ENCODE measurements at places on chromosomes 3 and 15.

DNA sequence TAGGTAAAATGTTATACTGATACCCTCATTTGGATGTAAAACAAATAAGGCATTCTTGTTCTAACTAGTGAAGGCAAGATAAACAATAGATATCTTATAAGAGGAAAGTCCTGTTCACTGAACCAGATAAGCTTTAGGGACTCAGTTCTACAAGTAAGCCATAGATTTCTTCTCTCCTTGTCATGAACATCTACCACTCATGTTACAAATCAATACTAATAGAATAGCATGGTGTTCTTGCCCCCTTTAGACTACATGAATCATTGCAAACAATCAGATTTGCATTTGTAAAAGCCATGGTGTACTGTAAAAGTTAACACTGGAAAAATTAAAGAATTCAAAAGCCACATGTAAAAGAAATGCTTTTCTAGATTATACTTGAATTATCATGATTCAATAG lies 500.1 kb downstream of the NLGN1 start:
- H3K4me3 ChIP-seq = no peak overlapping the region
- H3K4me1 ChIP-seq = no peaks in the 10 kb centered on the region
- DNase-seq = no peak
- no peaks in the 10 kb centered on the region for H3K36me3 ChIP-seq
- no peaks in the 10 kb centered on the region for H3K27me3 ChIP-seq
- H3K27ac ChIP-seq = no peak overlapping the region

DNA sequence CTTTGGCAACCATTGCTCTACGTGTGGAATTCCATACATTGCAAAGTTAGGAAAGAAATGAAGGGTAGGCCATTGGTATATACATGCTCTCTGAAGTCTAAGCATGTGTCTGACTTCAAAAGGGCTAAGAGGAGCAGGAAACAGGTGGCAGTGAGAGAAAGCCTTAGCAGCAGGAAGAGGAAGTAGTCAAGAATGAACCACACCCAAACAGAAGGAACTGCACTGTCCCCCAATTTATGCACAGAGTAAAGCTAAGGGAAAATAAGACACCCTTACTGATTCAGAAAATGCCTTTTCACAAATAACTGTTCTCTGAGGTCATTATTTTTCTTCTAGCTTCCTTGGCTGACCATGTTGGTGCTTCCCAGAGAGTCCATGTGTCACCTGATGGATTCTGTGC lies 575.4 kb downstream of the NTRK3 start:
- H3K4me3 ChIP-seq = no peak overlapping the region
- H3K36me3 ChIP-seq = peaks cover 10% of the 10 kb centered on the region
- no peak for DNase-seq
- H3K4me1 ChIP-seq = peaks cover 11% of the 10 kb centered on the region
- H3K27me3 ChIP-seq = no peaks in the 10 kb centered on the region

- no peaks in the 10 kb centered on the region for H3K36me3 ChIP-seq
- H3K4me3 ChIP-seq = no peak overlapping the region
- DNase-seq = no peak
- H3K4me1 ChIP-seq = no peaks in the 10 kb centered on the region
These were observed 492.9 kb downstream of the IGSF11 start for GRCh38 chr3:118541796-118542195.

DNA sequence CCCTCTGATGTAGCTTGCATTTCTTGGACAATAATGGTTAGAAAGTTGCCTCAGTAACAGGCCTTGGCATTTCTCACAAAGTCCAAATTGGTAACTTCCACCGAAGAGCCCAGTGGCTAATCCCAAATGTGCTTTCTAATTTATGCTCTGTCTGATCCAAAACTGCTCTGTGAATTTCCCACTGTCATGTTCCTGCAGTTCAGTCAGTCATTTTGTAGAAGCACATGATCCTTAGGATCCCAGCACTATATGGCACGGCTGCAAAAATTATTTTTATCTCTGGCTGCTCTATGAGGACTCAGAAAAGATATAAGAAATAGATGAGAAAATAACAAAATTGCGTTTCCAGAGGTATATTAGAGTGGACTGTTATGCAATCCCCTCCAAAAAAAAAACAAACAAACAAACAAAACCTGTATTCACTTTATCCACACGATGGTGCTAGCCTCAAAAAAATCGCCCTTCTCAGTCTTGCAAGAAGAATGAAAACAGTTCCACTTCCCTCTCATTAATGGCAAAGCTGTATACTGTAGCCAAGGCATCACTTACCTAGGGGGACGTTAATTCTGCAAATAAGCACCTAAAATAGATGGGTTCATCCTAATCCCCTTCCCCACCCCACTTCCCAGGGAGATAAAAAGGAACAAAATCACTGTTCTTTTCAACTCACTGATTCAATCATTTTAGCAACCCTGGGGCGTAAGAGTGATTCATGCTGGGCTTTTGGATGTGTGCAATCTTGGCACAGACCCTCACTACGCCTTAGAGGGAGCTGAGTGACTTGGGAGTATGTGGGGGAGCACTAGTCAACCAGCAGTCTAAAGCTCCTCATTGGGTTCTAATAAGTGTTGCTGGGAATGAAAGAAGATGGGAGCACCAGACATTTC lies 61.3 kb downstream of the TMCO5A start:
- no peak overlapping the region for H3K4me3 ChIP-seq
- no peaks in the 10 kb centered on the region for H3K4me1 ChIP-seq
- peaks cover 9% of the 10 kb centered on the region for H3K27me3 ChIP-seq
- DNase-seq = no peak
- no peak overlapping the region for H3K27ac ChIP-seq
